Fibroblast of the aortic adventitia (primary cell): ENCODE measurements at places on chromosomes 1 and 21. TPM values are rescaled to one million over a fixed set of nuclear protein-coding genes. Genes with fewer than 3 reads are reported as not detected.

GRCh38 chr1:200530623-200531261 lies 89.8 kb downstream of the KIF14 start:
- DNase-seq: no peak

GRCh38 chr1:213947200-213947801 lies 40.5 kb upstream of the PROX1 start:
- no peak for DNase-seq

GRCh38 chr1:203701606-203702005 lies 63.4 kb upstream of the LAX1 start:
- DNase-seq: no peak

GRCh38 chr1:9529190-9529589 lies 10.1 kb upstream of the SLC25A33 start:
- DNase-seq: peak; percentile 27

- peak; percentile 78 for DNase-seq
Measured at GRCh38 chr1:21586846-21587601, 77.8 kb downstream of the ALPL start.

The CASZ1 gene
- total RNA-seq: 0.09 TPM in 1 of 2 replicates, not detected in the other

The LGALS8 gene
- 58.4 and 64.8 TPM in 2 replicates for total RNA-seq
